ENCODE measurements at places on chromosomes 7 and 10. TPM values are rescaled to one million over a fixed set of nuclear protein-coding genes. Genes with fewer than 3 reads are reported as not detected.

FLNC gene
- total RNA-seq = 152 TPM

EBLN1 gene
- total RNA-seq = not detected

PCGF5 gene
- total RNA-seq = 15.8 TPM

ZCWPW1 gene
- 0.85 TPM for total RNA-seq

PRKAR2B gene
- total RNA-seq = 32.2 TPM

OR13A1 gene
- total RNA-seq = not detected

Data from endothelial cell of coronary artery (primary cell).